ENCODE measurements at places on chromosomes 4 and X.

DNA sequence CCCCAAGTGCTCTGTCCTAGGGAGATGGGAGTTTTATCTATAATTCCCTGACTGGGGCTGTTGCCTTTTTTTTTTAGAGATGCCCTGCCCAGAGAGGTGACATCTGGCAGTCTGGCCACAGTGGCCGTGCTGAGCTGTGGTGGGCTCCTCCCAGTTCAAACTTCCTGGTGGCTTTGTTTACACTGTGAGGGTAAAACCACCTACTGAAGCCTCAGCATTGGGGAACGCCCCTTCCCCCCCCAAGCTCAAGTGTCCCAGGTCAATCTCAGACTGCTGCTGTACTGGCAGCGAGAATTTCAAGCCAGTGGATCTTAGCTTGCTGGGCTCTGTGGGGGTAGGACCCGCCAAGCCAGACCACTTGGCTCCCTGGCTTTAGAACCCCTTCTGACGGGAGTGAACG lies 38.3 kb upstream of the CBLL2 start:
- DNase-seq, result no peak

DNA sequence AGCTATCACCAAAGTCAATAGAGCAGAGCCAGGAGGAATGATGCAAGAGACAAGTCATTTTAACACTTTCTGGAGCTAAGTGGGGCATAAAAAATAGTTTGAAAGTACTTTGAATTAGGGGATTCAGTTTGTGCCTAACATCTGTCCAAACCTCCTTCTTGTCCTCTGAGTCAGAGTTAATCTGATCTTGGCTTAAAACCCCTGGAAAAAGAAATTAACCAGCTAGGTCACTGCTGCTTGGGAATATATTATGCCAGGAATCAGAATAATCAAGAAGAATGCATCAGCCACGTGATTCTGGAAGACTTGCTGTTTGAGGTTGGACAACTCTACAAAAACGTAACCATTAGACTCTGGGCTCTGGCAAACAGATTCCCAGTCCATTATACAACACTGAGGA lies 45.3 kb upstream of the EDA2R start:
- no peak for DNase-seq

GRCh38 chr4:145936142-145936996 lies 2.3 kb downstream of the ZNF827 start:
- DNase-seq, result peak; percentile 67

DNA sequence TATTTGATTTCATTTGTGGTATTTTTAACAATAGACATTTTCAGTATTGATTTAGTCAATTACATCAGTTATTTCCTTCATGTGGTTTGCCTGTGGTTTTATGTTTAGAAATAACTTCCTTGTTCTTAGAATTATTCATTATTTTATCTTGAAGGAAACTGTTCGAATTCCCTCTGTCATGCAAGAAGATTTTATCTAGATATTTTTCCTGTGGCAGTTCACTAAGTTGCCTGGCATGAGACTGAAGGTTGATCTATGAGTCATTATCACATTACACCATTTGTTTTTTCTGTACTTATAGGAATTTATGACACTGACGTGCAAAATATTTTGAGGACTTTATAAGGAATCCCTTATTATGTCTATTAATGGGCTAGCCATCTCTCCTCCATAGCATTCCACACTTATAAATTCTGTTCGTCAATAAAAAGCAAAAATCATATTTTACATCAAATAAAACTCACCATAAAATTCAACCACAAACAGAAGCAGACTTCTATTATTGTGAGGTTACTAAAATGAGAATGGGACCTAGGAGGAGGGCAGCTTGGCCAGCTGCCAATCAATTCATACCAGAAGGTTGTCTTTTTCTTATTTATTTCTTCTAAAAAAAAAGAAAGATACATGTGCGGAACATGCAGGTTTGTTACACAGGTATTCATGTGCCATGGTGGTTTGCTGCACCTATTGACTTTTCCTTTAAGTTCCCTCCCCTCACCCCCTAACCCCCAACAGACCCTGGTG lies 179.0 kb downstream of the KCNIP4 start:
- no peak for DNase-seq

- no peak for DNase-seq
These were observed 29.1 kb upstream of the MMAA start for GRCh38 chr4:145589916-145590702.

GRCh38 chrX:153372949-153373348 lies 28.2 kb downstream of the PNMA6E start:
- no peak for DNase-seq

DNA sequence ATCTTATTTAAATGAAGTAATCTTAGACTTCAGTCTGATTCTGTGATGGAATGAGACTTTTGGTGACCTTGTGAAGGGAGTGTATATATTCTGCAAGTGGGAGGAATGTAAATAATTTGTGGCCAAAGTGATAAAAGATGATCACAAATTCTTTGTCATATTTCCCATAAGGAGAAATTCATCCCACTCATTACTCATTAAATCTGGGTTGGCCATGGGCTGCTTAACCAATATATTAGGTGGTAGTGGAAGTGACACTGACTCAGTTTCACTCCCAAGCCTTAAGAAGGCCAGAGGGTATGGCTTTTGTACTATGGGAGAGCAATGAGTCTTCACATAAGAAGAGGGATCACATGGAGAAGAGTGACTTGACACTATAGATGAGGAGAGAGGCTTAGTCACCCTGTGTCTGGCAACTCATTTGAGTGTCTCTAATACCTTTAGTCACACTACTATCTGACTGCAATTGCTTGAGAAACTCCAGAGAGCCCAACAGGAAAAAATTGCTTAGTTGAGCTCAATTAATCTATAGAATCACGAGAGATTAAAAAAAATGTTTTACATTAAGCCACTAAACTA lies 408.2 kb upstream of the PITX2 start:
- DNase-seq, result no peak

- DNase-seq, result no peak
These were observed 37.9 kb upstream of the GYPA start for GRCh38 chr4:144178414-144178813.

Data from activated gamma-delta T cell treated with Interleukin-2 at 50 U/mL for 16 hours (primary cell).